ENCODE measurements at places on chromosomes 4 and X.

DNA sequence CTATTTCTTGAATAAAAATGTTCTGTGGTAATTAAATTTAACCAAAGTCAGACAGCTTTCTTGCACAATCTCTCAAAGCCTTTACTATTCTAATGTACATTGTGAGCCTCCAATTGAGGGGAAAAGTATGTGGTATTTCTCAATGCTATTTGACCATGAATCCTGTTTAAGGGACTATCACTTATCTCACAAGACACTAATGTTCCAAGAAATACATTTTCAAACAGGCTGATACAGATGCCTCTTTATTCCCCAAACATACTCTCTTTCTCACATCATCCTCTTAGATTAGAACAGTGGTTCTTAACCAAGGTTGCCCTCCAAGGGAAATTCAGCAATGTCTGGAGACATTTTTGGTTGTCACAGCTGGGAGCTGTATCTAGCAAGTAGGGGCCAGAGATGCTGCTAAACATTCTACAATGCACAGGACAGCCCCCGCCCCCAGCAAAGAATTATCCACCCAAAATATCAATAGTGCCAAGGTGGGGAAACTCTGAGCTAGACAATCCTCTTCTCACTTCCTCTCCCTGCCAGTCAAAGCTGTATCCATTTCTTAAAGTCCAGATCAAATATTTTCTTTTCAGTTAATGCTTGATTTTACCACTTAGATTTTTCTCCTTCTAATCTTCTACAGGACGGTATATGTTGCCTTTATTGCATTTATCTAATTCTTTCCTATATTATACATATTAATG is 129.2 kb upstream of the TRIM2 start:
- DNase-seq = no peak

DNA sequence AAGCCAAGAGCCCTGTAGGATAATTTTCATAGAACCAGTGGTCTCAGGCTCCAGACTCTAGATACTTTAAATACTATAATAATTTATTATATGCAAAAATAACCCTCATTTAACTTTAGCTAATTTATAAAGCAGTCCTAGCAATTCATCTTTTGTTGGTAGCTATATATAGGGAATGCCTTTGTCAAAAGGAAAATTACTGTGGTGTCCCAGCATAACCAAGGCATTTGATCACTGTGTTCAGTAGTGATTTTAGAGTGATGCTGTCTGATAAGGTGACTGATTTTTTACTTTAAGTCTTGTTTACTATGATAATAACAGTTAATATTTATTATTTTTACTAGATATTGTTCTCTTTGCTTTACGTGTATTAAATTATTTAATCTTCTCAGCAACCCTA is 61.2 kb downstream of the PAQR3 start:
- no peak for DNase-seq

DNA sequence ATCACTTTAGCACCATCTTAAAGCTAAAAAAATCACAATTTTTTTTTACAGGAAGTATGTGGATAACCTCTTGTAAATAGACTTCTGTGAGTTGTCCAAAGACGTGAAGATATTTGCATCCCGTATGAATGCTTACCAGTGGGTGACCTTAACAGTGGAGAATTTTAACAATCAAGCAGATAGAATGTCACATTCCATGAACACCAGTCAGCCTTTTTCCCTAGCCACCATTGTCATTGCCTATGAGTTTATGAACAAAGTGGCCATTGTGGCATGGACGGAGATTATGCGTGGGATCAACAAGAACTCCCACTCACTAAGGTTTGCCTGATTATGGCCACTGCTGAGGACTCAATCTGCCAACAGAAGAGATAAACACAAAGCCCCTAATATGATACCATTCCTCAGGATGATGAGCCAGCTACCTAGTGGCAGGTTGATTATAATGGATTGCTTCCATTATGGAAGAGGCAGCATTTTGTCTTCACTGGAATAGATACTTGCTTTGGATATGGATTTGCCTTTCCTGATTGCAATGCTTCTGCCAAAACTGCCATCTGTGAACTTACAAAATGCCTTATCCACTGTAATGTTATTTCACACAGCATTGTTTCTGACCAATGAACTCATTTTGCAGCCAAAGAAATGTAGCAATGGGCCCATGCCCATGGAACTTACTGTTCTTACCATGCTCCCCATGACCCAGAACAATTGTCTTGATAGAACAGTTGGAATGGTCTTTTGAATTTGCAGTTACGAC is 830.9 kb upstream of the NDST4 start:
- no peak for DNase-seq

DNA sequence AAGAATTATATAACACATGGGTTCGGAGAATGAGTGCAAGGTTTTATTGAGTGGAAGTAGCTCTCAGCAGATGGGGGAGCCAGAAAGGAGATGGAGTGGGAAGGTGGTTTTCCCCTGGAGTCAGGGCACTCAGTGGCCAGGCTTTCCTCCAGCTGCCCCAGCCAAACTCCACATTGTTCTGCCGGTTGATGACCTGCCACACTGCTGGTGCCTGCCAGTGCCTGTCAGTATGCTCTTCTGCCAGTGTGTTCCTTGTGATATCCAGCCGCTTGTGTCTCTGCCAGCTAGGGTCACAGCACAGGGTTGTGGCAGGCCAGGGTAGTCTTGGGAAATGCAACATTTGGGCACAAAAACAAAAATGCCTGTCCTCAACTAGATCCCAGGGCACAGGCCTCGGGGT is 604.8 kb upstream of the TECRL start:
- no peak for DNase-seq

DNA sequence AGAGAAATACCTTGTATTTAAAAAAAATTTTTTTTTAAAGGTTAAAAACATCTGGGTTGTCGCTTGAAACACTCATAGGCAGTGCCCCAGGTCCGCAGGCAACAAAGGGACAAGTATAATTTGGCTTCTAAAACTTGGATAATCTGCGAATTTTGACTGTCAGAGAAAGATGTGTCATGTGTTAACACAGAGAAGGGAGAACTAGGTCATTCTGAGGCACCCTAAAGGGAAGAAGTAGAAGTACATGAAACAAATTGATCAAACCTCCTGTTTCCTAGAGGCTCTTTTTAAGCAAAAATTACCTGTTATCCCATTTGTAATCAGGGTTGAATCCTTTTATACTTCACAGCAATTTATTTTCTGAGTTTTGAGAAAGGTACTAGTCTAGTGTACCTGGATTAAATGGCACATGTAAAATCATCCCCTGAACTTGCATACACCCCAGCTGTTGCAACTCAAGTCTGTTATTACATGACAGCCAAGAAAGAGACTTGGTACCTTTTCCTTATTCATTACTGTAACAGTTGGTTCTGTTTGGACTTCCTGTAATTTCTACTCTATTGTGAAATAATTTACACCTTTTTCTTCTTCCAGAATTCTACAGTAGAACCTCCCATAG is 1.7 kb downstream of the SRD5A3 start:
- DNase-seq = no peak

All from epithelial cell of prostate (primary cell).